ENCODE measurements at places on chromosomes 12 and 14.
A peak's percentile ranks its signal among the peaks of the same experiment; 100 is the strongest.

DNA sequence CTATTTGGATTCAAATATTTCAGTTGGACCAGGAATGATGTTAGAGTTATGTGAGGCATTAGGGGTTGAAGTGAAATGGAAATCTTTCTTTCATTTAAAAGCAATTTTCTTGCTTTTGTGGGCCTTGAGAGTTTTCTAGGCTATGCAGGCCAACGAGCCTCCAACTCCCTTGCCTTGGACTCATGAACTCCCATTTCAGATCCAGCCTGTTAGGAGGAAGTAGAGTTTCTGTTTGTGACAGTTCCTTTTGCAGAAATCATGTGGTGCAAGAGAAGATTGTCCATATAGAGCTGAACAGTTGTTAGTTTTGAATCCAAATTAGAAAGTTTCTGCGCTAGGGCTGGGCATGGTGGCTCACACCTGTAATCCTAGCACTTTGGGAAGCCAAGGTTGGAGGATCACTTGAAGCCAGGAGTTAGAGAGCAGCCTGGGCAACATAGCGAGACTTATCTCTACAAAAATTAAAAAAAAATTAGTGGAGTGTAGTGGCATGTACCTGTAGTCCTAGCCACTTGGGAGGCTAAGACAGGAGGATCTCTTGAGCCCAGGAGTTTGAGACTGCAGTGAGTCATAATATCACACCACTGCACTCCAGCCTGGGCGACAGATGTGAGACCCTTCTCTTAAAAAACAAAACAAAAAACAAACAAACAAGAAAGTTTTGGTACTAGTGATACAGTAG lies 47.3 kb upstream of the MED13L start:
- no peak for DNase-seq

DNA sequence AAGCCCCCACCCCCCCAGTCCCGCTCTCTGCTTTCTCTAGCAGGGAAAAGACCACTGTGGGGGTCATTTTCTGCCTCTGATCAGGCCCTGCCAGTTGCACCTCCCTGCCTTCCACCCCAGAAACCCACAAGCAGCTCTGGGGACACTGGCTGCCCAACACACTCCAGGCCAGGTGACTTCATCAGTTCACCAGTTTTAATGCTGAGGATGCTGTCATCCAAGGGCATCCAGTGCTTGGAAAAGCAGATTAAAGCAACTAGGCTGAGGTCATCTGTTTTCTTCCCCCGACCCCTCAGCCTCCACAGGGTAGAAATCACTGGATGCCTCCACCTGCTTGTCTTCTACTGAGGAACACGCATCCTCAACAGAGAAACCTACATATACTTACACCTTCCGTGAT lies 282.4 kb downstream of the DPF3 start:
- DNase-seq = no peak

DNA sequence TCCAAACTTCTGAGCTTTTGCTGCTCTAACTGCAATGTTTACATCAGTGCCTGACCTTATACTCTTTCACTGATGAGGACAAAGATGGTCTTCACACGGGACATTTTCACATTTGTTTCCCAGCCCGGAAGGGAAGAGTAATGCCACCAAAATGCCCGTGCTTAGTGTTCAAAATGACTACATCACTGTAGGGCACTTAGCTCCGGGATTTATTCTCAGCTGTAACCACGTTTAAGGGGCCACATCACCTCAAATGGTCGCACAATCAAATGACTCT lies 2.9 kb downstream of the GSG1 start:
- DNase-seq = no peak

DNA sequence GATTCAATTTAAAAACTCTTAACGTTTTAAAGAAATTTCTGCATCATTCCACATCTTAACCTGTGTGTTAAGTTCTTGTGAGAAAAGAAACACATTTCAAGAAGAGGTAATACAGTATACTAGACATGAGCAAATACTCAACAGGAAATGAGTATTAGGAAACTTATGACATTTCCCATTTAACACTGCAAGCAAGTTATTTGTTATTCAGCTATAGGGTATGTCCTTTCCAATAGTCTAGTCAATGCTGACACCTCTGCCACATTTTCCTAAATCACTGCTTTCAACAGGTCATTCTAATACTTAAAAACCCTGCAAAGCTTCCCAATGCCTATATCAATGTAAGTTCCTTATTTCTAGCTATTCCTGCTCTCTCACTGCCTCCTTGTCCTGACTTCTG lies 93.1 kb downstream of the DDHD1 start:
- DNase-seq = no peak

- peak; percentile 63 for DNase-seq
Observed at GRCh38 chr12:89544681-89545184, 18.9 kb upstream of the POC1B start.

- DNase-seq = no peak
Observed at GRCh38 chr14:85811340-85811739, 281.4 kb downstream of the FLRT2 start.

DNA sequence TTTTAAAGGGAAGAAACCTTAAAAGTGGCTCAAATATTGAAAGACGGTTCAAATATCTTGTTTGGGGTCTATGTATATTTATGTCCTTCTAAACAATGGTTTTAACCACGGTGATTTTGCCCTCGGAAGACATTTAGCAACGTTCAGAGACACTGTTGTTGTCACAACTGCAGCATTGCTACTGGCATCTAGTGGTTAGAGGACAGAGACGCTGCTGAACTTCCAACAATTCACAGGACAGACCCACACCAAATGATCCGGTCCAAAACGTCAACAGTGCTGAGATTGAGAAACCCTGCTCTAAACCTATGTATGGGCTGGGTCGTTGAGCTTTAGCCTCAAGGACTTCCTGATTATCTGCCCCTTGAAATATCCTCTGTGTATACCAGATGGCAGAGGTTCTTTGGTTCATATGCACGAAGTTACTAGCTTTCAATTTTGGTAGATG lies 1.7 kb downstream of the ANGEL1 start:
- no peak for DNase-seq

DNA sequence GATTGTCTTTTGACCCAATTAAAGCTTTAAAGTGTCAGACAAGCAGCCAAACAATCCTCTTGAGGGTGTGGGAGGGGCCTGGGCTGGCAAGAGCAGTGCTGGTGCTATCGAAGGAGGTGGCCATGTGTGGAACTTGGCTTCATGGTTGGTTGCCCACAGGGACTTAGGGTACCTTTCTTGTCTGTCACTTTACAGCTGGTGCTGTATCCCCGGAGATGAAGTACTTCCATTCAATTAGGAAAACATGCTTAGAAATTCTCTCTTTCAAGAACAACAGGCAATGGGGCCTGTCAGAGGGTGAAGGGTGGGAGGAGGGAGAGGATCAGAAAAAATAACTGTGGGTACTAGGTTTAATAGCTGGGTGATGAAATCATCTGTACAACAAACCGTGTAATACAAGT lies 86.5 kb downstream of the DAAM1 start:
- no peak for DNase-seq

GRCh38 chr14:61178226-61179060 lies 102.7 kb downstream of the TMEM30B start:
- no peak for DNase-seq

DNA sequence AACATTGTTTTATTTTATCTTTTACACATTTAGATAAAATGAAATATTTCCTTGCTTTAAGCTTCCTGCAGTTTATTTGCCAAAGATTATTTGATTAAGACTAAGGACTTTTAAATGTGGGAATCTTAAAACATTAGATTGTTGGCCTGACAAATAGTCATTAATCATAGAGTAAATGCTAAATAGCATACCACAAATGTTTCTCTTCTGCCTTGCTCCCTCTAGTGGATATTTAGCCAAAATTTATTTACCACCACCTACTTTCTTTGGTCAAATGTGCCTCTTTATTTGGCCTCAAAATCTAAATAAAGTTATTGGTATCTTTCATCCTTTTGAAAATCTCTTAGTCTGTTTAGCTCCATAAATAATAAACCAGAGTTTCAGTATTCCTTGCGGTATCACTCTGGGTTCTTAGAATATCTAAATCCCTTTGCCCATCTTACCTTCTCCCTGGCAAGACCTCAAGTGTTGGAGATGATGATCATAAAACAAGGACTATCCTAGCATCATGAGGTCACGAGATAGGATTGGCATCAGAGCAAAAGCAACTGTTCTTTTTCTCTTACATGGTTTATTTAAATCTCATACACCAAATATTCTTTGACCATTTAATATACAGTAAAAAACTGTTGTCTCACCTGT lies 150.6 kb upstream of the AEBP2 start:
- DNase-seq = no peak

GRCh38 chr12:41510470-41510869 lies 322.4 kb downstream of the PDZRN4 start:
- no peak for DNase-seq

DNA sequence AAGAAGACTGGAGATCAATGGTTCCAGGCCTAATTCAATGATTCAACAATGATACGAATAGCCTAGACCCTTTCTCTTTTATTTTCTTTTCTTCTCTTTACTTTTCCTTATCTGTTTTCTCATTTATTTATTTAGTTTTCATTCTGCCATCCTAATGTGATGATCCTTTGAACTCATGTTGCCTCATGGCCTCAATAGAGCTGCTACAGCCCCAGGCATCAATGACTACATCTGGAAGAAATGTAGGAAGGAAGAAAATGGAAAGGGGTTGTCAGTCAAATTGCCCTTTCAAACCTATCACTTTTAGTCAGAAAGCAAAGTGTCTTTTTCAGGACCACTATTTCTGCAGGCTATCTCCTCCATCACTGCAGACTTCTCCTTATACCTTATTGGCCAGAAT lies 69.9 kb downstream of the CMKLR1 start:
- DNase-seq = no peak

DNA sequence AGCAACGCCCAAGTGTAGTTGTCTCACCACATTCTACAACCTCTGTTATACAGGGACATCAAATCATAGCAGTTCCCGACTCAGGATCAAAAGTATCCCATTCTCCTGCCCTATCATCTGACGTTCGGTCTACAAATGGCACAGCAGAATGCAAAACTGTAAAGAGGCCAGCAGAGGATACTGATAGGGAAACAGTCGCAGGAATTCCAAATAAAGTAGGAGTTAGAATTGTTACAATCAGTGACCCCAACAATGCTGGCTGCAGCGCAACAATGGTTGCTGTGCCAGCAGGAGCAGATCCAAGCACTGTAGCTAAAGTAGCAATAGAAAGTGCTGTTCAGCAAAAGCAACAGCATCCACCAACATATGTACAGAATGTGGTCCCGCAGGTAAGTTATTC lies 123.0 kb downstream of the ARID2 start:
- DNase-seq = no peak

- DNase-seq = no peak
Observed at GRCh38 chr14:56219666-56220413, 101.6 kb downstream of the PELI2 start.

GRCh38 chr14:68612049-68612448 lies 180.8 kb downstream of the ZFP36L1 start:
- no peak for DNase-seq

- DNase-seq = no peak
Observed at GRCh38 chr12:53241623-53242412, 9.8 kb upstream of the RARG start.

DNA sequence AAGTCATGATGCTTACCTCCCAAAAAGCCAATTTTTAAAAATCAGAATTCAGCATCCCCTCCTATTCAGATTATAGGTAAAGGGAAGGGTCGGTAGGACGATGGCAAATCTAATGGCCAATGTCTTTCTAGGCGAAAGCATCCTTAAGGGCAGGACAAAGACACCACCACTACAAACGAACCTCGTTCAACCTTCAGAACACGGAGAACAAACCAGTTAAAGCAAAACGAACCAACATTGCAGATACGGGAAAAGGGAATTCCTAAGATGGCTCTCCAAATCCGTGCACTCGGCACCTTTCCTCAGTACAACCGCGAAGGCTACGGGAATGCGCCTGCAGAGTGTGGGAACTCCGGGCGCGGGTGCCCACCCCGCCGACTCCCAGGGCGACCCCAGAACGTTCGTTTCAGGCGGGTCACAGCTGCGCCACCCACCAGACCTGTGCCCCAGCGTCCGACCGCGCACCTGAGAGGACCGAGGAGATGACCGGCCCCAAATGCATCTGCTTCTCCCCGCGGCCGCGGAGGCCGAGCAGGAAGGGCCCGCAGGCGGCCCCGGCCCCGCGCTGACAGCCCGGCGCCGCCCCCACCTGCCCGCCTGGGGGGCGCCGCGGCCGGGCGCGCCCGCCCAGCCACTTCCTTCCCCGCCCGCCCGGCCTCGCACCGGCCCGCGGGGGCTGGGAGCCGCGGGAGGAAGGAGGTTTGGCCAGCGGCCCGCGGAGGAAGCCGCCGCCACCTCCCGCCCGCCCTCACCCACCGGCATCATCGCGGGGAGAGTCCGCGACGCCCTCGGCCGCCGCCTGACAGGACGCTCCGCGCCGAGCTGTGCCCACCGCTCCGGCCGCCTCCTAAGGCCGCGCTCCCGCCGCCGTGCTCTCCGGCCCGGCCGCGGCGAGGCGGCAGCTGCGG lies 578 bp downstream of the PPP1R13B start:
- DNase-seq = peak; percentile 42

- no peak for DNase-seq
Observed at GRCh38 chr12:126095748-126096510, 1030.7 kb downstream of the AACS start.

DNA sequence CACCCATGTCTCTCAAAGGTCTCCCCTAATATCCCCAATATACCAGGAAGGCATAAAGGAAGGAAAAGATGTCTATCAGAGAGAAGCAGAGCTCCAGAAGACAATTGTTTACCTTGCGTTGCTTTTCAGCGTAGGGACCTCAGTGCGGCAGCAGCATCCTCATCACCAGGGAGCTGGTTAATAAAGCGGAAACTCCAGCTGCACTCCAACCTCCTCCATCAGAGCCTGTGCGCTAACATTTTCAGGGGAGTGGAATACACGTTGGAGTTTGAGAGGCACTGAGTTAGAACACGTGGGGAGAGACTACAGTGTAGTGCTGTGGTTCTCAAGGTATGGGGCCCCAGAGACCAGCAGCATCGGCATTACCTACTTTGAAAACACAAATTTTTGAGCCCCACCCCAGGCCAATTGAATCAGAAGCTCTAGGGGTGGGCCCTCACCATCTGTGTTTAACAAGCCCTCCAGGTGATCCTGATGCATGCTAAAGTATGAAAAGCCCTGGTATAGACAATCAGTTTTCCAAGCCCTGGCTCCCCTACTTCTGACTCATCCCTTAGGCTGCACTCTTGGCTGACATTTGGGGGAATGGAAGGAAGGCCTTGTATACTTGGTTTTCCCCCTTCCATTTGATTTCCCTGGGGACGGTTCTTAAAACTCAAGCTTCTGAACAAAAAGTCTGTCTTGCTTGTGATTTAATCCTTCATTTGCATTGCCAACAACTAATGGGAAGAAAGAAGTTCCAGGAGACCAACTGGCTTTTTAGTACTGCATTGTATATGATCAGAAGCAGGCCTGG lies 419.0 kb upstream of the CCDC196 start:
- no peak for DNase-seq

GRCh38 chr14:59356767-59357166 lies 108.4 kb downstream of the GPR135 start:
- no peak for DNase-seq
